ENCODE measurements at places on chromosomes 12 and 14.

DNA sequence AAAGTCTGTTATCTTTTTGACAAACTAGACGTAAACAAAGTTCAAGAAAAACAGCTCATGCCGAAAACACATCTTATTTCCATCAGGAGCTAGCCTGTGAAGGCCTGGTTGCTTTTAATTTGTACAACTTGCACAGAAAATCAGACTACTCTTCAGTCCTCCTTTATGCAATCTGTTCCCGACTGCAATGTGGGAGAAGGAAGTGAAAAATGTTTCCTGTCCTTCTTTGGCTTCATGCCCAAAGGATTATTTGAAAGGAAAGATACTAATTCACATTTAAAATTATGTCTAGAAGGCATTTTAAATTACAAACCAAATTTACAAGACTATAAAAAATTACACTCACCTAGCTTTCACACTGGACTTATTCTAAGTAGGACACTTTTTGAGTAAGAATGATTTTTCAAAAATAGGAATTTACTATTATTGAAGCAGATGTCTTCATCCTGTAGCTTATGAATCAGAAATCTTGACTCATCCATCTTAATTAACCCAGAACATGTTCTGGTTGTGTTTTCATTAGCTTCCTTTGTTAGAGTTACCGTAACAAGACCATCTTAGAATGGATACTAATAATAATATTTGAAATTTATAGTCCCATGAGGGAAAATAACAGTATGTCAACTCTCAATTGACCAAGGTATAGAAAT lies 272.6 kb downstream of the PRKD1 start:
- DNase-seq: no peak

GRCh38 chr14:76245097-76245496 lies 93.4 kb downstream of the GPATCH2L start:
- no peak for DNase-seq

DNA sequence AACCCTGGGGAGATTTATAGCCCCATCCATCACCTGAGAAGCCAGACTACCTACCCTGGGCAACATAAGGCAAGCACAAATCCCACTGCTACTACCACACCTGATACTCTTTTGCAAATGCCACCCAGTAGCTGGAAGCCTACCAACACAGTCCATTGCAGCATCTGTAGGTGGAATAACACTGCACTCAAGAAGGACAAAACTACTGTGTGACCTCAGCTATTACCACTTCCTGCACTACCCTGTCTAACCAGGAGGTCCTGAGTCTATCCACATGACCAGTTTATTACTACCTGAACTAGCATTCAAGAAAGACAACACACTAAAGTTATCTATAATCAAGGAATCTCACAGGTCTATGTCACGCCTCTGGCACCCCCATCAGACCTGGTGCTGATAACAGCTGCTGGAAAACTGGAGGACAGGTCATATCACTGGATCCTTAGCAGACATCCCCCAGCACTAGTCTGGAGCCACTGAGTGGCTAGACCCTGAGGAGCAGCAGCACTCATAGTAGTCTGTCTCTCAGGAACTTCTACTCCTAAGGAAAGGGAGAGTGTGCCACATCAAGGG lies 2.9 kb upstream of the CLEC1A start:
- DNase-seq: no peak

DNA sequence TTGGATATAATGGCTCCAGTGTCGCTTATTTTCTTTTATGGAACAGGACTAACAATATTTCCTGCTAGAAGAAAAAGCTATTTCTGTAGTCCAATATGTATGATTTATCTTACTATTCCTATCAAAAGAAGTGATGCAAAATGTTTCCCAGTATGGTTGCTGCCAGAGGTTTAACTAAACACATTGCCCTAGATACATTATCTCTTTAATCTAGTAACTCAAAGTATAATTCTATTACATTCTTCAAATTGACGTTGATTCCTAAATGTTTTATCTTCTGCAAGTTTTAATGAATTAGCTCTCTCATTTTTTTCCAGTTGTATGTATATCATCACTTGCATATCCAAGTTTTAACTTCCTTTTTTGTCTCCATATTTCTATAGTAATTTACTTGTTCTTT lies 28.2 kb downstream of the GYS2 start:
- no peak for DNase-seq

- DNase-seq: no peak
Measured at GRCh38 chr14:100041271-100041670, 24.0 kb upstream of the EVL start.

DNA sequence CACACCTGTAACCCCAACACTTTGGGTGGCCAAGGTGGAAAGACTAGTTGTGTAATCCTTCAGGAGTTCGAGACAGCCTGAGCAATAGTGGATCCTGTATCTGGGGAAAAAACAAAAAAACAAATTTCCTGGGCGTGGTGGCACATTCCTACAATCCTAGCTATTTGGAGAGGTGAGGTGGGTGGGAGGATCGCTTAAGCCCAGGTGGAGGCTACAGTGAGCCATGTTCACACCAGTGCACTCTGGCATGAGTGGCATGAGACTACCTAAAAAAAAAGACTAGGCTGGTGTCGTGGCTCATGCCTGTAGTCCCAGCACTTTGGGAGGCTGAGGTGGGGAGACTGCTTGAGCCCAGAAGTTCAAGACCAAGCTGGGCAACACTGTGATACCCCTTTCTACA lies 17.2 kb downstream of the PTGES3 start:
- no peak for DNase-seq

DNA sequence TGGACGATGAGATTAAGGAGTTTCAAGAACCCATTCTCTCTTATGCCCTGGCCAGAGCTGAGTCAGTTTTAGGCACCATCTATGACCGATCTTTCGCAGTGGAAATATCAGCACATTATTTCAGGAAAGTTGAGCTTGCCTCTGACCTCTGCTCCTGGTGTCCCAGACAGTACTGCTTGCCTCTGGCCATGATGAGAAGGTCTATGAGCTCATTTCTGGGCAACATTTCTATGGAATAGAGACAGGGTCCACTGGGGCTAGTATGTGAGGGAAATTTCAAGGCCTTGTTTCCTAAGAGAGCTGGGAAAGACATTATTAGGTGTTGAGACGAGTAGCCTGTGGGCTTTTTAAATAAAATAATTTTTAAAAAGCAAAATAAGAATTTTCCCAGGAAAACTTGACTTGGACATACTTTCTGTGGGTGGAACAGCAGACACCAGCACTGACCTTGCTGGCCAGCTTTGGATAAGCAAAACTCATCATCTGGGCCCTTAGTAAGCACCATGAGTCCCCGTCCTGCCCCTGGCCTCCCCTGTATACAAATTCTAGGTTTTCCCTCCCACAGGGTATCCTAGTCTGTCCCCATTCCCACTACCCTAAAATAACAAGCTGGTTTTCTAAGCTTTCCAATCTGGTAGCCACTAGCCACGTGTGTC lies 43.4 kb downstream of the DIO2 start:
- no peak for DNase-seq

DNA sequence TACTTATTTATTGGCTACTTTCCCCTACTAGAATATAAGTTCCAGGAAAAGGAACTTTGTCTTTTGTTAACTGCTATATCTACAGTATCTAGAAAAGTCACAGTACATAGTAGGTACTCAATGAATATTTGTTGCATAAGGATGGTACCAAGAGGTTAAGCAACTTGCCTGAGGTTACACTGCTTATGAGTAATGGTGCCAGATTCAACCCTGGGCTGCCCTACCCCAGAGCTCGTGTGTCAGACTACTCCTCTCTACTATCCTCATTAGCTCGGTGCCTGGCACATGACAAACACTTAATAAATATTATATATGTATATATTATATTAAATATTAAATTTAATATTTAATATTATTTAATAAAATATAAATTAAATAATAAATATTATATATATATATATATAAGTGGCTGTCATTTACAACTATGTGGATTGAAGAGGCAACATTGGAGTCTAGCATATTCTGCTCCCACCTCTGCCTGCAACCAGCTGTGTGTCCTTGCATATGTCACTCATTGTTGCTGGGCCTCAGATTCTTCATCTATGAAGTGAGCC lies 25.4 kb downstream of the UTP20 start:
- no peak for DNase-seq

DNA sequence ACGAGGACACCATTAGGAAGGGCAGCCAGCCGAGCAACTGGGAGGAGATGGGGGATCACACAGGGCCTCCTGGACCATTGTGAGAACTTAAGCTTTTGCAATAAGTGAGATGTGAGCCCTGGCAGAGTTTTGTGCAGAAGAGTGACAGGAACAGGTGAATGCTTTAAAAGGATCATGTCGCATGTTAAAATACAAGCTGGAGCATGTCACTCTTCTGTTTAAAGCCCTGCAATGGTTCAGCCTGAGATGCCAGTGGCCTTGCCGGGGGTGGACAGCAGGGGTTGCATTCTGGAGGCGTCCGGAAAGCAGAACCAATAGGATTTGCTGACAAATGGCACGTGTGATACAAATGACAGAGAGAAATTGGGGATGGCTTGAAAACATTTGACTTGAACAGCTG lies 137.5 kb upstream of the RFLNA start:
- DNase-seq: no peak

- no peak for DNase-seq
Measured at GRCh38 chr14:68231898-68232297, 412.3 kb downstream of the RAD51B start.

DNA sequence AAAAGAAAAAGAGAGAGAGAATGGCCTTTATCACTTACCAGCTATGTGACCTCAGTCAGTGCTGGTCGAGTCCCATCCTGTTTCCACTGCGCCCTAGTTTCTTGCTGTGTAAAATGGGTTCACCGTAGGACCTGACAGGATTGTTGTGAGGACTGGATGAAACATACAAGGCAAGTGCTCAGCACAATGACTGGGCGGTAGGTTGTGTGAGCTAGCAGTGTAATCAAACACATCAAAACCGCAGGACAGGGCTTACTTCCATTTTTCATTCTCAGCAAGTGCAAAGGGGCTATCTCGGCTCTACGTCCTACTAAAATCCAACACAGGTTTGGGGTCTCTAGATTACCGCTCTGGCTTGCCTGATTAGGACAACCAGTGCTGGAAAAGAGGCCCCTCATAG lies 36.4 kb upstream of the ATXN2 start:
- peak; percentile 2 for DNase-seq

- DNase-seq: no peak
Measured at GRCh38 chr12:118337194-118337838, 35.4 kb downstream of the TAOK3 start.

- DNase-seq: peak; percentile 5
Measured at GRCh38 chr12:14618983-14619382, 51.3 kb upstream of the PLBD1 start.

GRCh38 chr14:22536853-22537338 lies 52.1 kb downstream of the DAD1 start:
- peak; percentile 96 for DNase-seq

DNA sequence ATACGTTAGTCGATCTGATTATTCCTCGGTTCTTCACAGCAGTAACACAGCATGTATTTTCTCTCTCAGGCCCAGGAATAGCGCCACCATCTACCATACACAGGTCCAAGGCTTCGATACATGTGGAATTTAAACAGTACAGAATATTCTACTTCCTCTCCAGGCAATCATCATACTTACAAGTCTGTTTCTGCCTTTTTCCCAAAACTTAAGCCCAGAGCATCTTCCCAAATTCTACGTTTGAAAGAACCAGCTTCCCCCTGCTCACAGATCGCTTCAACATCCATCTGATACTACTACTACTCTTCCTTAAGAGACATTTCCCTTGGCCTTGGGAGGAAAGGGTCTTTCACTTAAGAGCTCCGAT lies 626 bp downstream of the TXNDC16 start:
- DNase-seq: peak; percentile 16

DNA sequence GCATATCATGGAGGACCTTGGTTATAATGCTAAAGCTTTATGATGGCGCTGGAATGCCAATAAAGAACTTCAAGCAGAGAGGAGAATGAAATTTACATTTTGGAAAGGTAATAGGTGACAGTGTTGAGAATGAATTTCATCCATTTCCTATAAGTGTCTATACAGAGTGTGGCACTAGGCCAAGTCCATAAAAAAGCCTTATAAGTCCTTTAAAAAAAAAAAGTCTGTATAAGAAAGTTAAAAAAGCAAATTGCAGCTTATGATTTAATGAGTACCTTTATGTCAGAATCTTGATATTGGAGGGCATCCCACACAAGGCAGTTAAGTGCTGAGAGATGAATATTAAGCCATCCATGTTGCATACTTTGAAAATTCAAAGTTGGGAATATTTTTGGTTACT lies 62.4 kb downstream of the ATF7IP start:
- no peak for DNase-seq

- DNase-seq: no peak
Measured at GRCh38 chr14:23930742-23931141, 22.8 kb upstream of the DHRS4 start.

DNA sequence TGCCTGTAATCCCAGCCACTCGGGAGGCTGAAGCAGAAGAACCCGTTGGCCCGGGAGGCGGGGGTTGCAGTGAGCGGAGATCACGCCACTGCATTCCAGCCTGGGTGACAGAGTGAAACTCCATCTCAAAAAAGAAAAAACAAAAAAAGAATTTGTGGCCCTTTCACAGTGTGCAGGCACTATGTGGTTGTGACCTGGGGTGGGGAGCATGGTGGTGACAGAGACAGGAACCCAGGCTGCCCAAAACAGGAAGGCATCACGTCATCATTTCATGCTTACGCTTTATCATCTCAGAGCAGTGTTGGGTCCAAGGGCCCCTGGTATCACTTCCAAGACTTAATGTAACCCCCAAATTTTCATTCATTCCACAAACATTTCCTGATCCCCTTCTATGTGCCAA lies 175.7 kb upstream of the GSC start:
- DNase-seq: peak; percentile 40

- DNase-seq: no peak
Measured at GRCh38 chr12:105704787-105705186, 374.3 kb downstream of the C12orf75 start.

GRCh38 chr12:38838056-38838850 lies 67.1 kb downstream of the CPNE8 start:
- no peak for DNase-seq

- no peak for DNase-seq
Measured at GRCh38 chr12:122152754-122153153, 21.3 kb downstream of the IL31 start.

- no peak for DNase-seq
Measured at GRCh38 chr14:103692159-103692558, 23.1 kb downstream of the XRCC3 start.

- DNase-seq: no peak
Measured at GRCh38 chr12:115588131-115588530, 689.4 kb downstream of the MED13L start.

DNA sequence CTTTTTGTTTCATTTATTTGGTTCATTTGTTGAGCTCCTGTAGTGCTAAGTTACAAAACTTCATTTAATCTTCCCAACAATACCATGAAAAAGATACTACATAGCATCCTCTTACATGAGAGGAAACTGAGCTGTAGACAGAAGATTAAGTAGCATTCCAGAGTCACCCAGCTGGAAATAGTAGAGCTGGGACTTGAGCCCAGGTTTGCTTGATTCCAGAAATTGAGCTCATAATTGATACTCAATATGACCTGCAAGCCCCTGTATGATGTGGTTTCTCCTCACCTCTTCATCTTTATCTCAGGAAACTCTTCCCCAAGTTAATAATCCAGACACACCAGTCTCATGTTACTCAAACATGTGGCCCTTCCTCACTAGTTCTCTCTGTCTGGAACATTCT lies 87.0 kb upstream of the DAAM1 start:
- no peak for DNase-seq
